ENCODE measurements at places on chromosomes 13 and 19.

DNA sequence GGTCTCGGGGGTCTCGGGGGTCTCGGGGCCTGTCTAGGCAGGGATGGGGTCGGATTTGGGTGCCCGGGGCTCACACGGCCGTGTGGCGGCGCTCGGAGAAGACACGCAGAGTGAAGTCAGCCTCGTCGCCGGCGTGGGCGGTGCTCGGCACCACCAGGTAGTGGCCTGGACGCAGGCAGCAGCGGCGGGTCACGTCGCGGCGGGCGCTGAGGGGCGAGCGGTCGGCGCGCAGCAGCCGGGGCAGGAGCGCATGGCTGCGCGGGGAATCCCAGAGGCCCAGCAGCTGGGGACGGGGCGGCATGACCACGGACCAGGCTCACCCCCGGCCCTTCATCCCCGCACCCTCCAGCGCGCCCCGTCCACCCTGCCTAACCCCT, 8.2 kb downstream of the CAPN12 start:
- no peak for DNase-seq

- DNase-seq, result no peak
Observed at GRCh38 chr13:41961466-41961760, 504 bp upstream of the VWA8 start.

DNA sequence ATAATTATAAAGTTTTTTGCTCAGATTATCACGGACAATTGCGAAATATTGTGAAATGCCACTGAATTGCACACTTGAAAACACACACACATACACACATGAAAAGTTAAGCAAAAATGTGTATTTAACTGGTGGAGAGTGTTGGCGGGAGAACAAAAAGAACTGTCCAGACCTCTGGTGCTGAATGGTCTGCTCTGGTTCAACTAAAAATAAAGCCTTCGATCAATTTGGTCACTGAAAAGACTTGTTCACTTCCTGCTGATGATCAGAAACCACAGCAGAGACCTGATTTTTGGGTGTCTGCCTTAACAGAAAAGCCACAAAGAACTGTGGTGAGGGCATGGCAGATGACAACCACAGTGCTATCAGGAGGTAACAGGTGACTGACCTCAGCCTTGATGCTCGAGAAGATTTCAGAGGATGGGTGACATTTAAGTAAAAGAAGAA, 4.0 kb upstream of the IGFL1 start:
- DNase-seq, result no peak

DNA sequence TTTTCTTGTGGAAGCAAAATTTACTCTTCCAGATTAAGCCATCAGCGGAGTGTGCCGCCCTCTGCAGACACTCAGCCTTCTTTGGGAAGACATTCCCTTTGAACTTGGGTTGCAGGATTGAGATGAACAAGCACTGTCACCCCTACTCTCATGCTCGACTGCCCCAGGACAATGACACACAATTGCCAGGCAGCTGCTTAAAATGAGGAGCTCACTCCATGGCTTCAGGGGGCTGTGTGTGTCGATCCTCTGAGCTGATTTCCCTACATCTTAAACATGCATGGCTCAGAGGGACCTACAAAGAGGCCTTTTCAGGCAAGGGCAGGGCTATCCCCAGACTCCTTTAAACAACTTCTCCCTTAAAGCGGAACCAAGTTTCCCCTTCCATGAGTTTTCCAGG, 107.5 kb upstream of the MBNL2 start:
- DNase-seq, result no peak

GRCh38 chr13:77429320-77430142, 102.6 kb upstream of the MYCBP2 start:
- no peak for DNase-seq

GRCh38 chr13:30346789-30347167, 39.4 kb upstream of the KATNAL1 start:
- DNase-seq, result no peak

DNA sequence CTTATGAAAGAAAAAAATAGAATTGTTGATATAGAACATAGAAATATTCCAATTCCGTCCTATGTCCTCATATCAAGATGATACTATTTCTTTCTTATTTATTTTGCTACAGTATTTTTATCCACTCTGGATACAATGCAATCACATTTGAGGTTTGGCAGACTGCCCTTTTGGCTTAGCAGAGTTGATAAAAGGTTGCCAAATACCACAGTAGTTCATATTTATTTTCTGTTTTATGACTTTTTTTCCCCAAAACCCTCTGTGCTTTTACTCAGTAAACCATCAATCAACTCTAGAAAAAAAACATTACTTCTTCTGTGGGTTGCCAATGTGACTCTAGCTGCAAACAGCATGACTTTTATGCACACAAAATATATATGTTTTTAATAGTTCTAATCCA, 424.5 kb downstream of the PCDH9 start:
- DNase-seq, result peak; percentile 59

DNA sequence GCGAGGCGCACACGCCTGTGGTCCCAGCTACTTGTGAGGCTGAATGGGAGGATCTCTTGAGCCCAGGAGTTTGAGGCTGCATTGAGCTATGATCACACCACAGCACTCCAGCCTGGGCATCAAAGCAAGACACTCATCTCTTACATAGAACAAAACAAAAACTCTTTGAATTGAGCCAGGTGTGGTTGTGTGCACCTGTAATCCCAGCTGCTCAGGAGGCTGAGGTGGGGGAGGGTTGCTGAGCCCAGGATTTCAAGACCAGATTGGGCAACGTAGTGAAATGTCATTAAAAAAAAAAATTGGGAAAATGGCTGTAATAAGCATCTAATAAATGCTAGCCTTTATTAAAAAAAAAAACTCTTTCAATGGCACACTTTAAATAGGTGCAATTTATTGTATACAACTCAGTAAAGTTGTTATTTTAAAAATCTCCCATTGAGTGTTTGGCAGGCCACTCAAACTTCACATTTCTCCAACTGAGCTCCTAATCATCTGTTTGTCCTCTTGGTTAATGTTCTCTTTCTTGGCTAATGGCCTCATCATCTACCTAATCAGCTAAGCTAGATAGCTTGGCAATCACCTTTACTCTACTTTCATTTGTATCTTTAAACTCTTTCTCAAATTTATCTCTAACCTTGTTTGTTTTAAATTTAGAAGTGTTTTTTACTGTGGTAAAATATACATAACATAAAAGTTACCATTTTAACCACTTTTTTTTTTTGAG, 28.1 kb upstream of the HMGB1 start:
- DNase-seq, result no peak

- DNase-seq, result no peak
Observed at GRCh38 chr19:2015608-2015950, at the start of gene BTBD2. BTBD2 (minus strand) TSS chr19:2015714; CDS start chr19:2015703, 11 bp downstream.

DNA sequence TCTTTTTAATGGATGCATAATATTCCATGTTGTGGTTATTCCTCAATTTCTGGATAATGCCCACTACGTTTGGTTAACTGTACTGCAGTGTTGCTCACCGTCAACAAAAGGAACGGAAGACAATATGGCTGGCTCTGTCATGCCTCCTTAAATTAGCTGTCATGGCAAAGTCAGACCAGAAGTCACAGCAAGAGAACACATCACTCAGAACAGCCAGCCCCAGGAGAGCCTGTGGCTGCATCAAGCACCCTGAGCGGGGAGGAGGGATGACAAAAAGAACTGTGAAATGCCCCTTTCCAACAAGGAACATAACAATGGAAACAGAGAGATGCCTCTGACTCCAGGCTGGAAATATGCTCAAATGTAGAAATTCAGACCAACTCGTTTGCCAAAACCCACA, 366.0 kb upstream of the ZNF507 start:
- no peak for DNase-seq

DNA sequence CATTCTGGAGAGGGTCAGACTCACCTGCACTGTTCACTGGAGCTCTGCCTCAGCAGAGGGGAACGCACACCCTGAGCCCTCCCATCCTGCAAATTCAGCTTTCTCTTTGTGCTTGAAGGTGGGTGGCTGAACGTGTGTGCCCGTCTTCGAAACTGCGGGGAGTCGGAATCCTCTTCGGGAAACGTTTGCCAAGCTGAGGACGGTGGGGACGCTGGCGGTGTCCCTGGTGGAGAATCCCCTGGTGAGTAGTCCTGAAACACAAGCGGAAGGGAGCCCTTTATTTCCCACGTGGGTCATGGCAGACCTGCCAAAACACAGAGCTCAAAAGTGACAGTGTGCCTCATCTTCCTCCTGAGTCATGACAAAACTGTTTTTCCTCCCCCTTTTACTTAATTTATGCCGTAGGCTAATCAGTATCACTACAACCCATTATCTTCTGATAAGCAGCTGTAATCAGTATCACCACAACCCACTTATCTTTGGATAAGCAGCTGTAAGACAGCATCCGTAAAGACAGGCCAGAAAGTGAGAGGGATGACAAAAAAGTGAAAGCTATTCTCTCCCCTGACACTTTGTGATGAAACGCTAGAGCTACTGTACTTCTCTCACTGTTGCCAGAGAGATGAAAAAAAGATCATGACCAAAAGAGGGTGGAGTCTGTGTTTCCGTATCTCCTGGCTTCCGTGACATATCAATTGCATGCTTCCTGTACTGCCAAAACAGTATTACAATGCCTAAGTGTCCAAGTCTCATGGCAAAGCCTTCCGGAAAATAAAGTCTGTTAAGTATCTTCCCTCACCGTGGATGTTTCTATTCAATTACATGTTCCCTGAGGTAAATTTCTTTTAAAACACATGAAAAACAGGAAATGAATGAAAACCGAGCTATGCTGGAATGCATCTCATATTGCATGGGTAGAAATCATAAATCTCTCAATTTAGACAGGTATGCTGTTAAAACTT, 155.5 kb downstream of the TBC1D4 start:
- DNase-seq, result no peak

- no peak for DNase-seq
Observed at GRCh38 chr13:21616205-21616866, 12.4 kb upstream of the MICU2 start.

GRCh38 chr19:10315335-10316214, at the start of gene FDX2:
FDX2 (minus strand) TSS chr19:10316015; CDS start chr19:10315996, 19 bp downstream.
- no peak for DNase-seq

- DNase-seq, result no peak
Observed at GRCh38 chr19:6772028-6772865, at the start of gene VAV1. VAV1 (plus strand) TSS chr19:6772708; CDS start chr19:6772808, 100 bp downstream.

DNA sequence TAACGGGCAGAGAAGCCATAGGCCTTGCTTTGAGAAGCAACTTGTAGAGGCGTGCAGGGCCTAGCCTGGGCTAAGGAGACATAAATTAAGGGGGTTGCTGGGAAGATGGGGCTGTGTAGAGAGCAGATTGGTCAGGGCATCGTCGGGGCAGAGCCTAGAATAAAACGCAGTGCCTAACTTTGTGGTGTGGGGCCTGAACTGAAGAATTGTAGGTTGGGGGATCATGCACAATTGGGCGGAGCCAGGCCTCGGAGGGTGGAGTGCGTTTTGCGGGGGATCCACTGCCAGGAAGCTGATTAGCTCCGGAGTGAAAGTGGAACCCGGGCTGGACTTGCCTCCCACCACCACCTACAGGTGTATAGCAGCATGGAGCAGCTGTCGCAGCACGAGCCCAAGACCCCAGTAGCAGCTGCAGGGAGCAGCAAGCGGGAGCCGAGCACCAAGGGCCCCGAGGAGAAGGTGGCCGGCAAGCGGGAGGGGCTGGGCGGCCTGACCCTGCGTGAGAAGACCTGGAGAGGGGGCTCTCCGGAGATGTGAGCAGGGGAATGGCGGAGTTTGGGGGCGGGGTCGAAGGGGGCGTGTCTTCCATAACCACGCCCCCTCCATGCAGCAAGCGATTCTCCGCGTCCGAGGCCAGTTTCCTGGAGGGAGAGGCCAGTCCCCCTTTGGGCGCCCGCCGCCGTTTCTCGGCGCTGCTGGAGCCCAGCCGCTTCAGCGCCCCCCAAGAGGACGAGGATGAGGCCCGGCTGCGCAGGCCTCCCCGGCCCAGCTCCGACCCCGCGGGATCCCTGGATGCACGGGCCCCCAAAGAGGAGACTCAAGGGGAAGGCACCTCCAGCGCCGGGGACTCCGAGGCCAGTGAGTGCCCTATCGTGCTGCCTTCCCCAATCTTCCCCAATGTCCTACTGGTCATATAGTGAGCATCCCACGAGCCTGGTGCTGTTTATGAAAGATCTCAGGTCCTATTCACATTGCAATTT, 13.8 kb downstream of the DNASE2 start:
- DNase-seq, result peak; percentile 21

GRCh38 chr19:40555978-40556689, 20.5 kb upstream of the SHKBP1 start:
- DNase-seq, result no peak

GRCh38 chr19:6521718-6522646, 8.8 kb upstream of the TNFSF9 start:
- DNase-seq, result no peak

- DNase-seq, result peak; percentile 38
Observed at GRCh38 chr19:43152214-43152613, 34.1 kb downstream of the PSG5 start.
